Right ventricle myocardium inferior (tissue), 1 donor: ENCODE measurements at places on chromosomes 16 and 17. TPM values are rescaled to one million over a fixed set of nuclear protein-coding genes. Genes with fewer than 3 reads are reported as not detected.

The HID1 gene
- 8.5 TPM for total RNA-seq

DNA sequence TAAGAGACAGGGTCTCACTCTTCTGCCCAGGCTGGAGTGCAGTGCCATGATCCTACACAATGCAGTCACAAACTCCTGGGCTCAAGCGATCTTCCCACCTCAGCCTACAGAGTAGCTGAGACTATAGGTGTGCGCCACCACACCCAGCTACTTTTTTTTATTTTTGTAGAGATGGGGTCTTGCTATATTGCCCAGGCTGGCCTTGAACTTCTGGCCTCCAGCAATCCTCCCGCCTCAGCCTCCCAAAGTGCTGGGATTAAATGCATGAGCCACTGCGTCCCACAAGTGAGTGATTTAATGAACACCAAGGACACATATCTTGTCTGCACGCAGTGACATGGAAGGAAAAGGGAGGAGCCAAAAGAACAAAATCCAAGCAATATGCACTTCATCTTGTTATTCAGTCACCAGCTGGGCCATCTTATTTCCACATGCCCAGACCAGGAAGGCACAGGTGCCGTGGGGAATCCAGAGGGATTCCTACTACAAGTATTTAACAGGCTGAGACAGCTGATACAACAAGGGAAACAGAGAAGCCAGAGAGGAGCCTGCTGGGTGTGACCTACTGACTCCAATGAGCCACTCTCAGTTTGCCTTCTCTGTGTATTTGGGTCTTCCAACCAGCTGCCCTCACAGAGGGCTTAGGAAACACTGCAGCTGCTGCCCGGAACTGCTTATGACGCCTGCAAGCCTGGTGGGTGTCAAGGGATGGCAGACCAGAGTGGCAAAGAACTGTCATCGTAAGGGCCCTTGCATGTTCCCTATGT is 17.0 kb downstream of the LSM12 start:
- no peak for DNase-seq

- peak; percentile 85 for DNase-seq
Observed at GRCh38 chr17:48541577-48542113, 3.3 kb downstream of the HOXB2 start.

The TMEM238L gene
- not detected for total RNA-seq

GRCh38 chr17:45886852-45887251 is 7.5 kb upstream of the MAPT start:
- DNase-seq, result no peak

GRCh38 chr16:59878999-59879398 is 1144.9 kb upstream of the GOT2 start:
- no peak for DNase-seq

The WNK4 gene
- total RNA-seq, result not detected

DNA sequence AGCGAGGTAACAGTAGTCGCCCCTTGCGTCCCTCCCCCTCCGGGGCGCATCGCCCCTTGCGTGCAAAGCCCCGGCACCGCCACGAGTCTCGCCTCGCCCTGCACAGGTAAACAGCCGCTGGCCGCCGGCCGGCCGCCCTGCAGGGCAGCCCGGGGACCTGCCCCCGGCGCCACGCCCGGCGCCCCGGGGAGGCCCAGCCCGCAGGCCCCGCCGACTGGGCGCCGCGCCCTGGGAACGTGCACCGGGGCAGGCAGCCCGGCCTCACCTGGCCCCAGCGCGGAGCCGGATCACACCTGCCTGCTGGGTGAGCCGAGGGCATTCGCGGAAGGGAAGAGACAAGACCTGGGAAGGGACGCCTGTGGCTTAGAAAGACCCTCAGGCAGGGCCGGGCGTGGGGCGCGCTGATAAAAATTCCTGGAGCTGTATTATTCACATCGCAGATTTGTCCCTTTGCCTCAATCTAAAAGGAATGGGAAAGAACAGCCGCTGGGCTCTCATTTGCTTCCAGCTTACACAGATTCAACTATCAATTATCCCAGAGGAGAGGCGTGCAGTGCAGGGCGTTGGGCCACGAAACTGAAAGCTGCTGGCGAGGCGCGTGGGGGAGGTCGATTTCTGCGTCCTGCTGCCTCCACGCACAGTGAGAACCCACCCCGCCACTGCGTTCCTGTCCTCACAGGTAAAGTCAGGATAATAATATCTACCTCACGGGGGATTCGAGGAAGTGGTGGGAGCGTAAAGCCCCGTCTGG is 451.9 kb downstream of the SLC39A11 start:
- no peak for DNase-seq

DNA sequence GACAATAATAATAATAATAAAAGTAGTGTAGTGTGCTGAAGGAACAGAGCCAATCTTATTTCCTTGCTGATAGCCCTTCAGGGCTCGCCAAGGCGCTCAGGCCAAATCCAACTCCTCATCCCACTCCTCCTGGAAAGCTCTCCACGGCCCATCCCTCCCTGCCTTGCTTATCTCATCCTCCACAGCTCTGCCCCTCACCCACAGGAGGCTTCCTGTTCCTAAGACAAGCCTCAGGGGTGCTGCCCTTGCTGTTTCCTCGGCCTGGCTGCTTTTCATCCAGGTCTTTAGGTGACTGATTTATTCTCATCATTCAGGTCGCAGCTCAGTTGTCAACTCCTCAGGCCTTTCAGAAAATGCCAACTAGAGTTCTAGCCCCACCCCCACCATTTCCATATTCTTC is 11.2 kb downstream of the GTF3C1 start:
- DNase-seq, result no peak

The NACA2 gene
- not detected for total RNA-seq

GRCh38 chr17:10089196-10089804 is 109.1 kb downstream of the GAS7 start:
- DNase-seq, result no peak

GRCh38 chr17:42016411-42016831 is 818 bp downstream of the DNAJC7 start:
- no peak for DNase-seq

GRCh38 chr16:29900102-29900887 is at the start of gene ASPHD1:
Gene ASPHD1 (plus strand): TSS chr16:29900488. CDS start chr16:29900972, 484 bp downstream.
- peak; percentile 85 for DNase-seq

- DNase-seq, result no peak
Observed at GRCh38 chr17:70535986-70536385, 366.7 kb downstream of the KCNJ2 start.
